ENCODE measurements at places on chromosomes 6 and 20. TPM values are rescaled to one million over a fixed set of nuclear protein-coding genes. Genes with fewer than 3 reads are reported as not detected.

DNA sequence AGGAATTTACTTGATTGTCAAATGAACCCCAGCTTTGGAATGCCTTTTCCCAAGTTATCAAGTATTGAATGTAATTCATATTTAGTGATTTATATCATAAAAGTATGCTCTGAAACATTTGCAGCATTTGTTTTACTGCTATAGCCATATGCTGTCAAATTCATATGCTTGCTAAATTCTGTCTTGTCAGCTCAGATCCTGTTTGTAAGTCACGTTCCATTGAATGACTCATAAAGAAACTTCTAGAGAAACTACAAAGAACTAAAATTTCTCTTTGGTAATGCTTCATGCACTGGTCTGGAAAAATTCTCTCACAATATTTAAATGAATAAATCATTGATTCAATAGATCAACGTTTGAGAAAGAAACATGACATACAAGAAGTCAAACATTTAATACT, 445.9 kb downstream of the PHF3 start:
- DNase-seq, result peak; percentile 52

- no peak for DNase-seq
These were observed 64.0 kb upstream of the ADGRF4 start for GRCh38 chr6:47634210-47635047.

GRCh38 chr6:137272403-137272802, 53.2 kb upstream of the IFNGR1 start:
- DNase-seq, result peak; percentile 33

DNA sequence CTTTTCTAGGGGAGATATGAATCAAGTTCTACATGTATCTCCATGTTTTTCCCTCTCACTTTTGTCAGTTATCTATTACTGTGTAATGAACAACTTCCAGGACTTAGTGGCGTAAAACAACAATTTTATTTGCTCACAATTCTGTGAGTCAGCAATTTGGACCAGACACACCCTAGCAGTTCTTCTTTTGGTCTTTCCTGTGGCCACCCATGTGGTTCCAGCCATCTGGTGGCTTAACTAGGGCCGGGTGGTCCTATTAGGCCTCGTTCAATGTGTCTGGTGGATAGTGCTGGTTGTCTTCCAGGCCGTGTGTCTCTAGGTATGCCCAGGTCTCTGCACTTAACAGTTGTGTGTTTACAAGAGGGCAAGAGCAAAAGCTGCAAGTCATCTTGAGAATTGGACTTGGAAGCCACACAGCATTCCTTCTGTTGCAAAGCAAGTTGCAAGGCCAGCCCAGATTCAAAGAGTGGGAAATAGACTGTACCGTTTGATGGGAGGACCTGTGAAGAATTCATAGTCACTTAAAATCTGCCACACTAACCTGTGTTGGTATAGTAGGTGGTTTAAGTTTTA, 20.8 kb upstream of the SLC35D3 start:
- DNase-seq, result no peak

The FHL5 gene
- not detected for total RNA-seq

Data from IMR-90 (cell line).